ENCODE measurements at places on chromosomes 2 and 18. TPM values are rescaled to one million over a fixed set of nuclear protein-coding genes. Genes with fewer than 3 reads are reported as not detected.

- DNase-seq: no peak
Observed at GRCh38 chr2:201768918-201769317, 11.8 kb downstream of the ALS2 start.

DNA sequence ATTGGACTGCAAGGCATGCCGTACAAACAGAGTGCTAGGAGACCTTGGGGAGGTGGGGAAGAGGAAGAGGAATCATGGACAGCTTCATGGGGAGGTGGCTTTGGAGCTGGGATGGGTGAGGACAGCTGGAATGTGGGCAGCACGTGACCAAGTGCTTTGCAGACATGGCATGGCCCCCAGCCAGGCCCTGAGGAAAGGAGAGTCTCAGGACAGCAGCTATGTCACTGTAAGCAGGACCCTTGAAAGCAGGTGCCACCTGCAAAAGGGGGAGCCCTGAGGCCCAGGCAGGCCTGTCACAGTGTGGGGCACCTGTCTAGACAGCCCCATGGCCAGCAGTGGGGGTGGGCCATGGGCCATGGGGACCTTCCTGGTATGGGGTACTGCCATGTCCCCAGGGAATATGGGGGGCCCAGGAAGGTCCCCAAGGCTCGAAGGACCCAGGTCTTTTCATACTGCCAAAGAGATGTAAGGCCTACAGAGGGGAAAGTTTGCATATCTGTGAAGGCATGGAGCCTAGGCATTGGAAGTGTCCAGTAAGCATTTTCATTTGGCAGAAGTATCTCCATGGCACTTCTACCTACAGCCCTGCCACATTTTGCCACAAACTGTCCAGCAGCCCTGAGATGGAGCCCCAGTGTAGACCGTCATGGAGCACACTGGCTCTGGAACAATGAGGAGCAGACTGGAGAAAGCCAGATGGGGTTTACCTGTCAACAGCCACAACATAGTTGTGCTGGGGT, 9.9 kb downstream of the PAX8 start:
- no peak for DNase-seq

- DNase-seq: no peak
Observed at GRCh38 chr2:16617282-16618266, 48.1 kb downstream of the CYRIA start.

Gene PID1
- polyA plus RNA-seq: not detected

DNA sequence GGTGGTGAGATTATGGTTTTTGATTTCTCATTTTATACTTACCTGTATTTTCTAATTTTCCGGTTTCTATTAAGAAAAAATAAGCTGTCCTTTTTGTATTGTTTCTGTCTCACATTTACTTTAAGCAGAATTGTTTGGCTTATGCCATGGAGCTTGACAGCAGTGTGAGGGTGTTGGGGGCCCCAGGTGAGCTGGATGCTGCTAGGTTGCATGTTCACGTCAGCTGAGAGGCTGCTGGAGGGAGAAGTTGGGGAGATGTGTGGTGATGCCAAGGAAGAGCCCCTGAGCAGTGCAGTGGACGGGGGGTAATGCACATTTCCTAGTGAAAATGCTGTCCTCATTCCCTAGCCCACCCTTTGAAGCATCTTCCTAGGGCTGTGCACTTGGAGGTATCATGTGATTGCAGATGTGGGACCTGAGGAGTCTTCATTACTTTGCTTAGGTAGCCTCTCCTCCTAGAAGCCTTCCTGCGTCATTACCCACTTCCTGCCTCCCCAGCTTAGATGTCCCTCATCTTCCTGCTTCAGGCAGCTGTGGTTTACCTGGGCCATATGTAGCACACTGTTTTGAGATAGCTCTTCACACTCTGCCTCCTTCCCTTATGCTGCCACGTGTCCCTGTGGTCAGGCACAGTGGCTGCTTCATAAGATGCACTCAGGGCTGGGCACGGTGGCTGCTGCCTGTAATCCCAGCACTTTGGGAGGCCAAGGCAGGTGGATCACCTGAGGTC, 16.2 kb downstream of the ATG16L1 start:
- peak; percentile 58 for DNase-seq

DNA sequence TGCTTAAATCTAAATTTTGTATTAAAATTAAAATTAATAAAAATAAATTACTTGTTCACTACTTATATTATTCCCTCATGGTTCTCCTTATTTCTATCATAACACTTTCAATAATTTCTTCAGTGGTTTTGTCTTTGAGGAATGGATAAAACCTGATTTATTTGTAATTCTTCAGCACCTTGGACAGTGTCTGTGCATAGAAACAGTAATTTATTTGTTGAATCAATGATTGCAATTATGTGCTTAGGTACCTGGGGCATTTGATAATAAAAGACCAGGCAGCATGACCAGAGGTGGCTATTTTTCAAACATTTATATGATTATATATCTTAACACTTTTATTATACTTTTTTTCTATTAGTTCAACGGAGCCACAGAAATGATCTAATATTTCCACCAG, 1062.7 kb downstream of the DSC3 start:
- DNase-seq: no peak

DNA sequence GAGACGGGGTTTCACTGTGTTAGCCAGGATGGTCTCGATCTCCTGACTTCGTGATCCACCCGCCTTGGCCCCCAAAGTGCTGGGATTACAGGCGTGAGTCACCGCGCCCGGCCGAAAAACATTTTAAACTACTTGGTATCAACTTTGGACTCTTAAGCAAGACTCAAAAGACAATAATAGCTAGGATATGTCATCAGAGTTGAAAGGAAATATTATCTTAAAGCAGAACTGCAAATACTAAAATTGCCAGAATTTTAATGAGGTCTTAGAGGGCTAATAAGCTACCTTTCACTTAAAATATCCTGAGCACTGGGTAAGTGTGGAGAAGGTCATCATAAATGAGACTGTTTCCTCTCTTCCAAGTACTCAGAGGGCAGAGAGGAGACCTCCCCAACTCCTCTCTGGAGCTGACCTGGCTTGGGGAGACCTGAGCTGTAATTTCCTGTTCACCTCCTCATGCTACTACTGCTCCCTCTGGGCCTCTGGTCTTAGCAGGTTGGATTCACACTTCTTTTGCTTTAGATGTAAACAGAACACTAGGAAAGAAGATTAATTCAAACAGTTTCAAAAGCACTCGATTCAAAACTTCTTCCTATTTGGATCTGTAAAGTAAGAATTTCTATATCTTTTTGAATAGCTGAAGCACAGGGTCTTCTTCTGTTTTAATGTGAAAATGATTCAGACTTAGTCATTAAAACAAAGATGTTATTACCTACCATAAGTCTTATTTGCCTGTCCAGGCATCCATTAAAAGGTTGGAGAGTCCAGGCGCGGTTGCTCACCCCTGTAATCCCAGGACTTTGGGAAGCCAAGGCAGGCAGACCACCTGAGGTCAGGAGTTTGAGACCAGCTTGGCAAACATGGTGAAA, 16.5 kb downstream of the CNRIP1 start:
- DNase-seq: no peak

GRCh38 chr18:69900941-69901340, 46.7 kb downstream of the CD226 start:
- DNase-seq: no peak

DNA sequence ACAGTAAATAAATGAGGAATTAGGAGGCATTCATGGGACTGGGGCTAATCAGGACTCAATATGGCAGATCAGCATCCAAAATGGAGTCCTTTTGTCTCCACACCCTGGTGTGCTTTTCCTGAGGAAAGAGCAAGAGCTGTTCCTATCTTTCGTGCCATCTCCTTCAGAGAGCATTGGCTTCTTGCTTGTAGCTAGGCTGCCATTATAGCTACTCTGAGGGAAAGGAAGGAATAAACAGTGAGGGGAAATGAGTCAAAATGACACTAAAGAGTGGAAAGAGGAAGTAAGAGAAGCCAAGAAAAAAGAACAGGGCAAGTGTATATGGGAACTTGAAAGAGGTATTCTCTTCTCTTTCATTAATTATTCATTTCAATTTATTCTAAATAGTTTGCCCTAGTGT, 8.4 kb upstream of the NMI start:
- peak; percentile 32 for DNase-seq

Gene GFPT1
- polyA plus RNA-seq: 95.2 TPM

- DNase-seq: no peak
Observed at GRCh38 chr2:61771904-61772845, 81.7 kb downstream of the FAM161A start.

DNA sequence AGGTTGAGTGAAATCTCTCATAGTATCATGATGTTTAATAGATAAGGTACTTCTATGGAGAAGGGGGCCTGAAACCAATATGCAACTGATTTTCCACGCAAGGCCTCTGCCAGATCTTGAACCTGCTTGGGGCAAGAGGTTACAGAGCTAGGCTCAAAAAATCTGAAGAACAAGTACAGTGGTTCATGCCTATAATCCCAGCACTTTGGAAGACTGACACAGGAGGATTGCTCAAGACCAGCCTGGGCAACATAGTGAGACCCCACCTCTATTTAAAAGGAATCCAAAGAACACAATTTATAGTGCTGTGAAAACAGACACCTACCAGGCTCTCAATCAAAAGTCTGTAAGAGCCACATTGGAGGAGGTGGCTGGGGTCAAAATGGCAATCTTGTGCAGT, 28.6 kb downstream of the HADHA start:
- no peak for DNase-seq

Gene SPATA3
- 0.24 TPM for polyA plus RNA-seq

Gene GPR39
- polyA plus RNA-seq: not detected

GRCh38 chr2:134052173-134052572, 201.7 kb upstream of the MGAT5 start:
- DNase-seq: no peak

DNA sequence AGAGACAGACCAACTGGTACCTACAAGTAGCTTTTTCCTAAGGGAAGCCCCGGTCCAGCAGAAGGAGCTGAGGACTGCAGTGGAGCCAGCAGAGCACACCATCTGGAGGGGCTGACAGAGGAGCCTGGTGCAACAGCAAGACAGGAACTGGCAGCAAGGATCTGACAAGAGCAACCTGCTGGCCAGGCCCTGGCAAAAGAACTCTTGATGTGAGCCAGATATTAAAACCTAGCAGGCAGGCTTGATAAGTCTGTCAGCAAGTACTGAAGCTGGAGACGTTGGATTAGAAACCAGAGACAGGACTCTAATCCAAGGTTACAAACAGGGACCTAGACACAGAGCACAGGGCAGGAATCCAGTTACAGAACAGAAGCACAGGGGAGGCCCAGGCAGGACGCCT, 260.7 kb upstream of the MGAT5 start:
- no peak for DNase-seq

DNA sequence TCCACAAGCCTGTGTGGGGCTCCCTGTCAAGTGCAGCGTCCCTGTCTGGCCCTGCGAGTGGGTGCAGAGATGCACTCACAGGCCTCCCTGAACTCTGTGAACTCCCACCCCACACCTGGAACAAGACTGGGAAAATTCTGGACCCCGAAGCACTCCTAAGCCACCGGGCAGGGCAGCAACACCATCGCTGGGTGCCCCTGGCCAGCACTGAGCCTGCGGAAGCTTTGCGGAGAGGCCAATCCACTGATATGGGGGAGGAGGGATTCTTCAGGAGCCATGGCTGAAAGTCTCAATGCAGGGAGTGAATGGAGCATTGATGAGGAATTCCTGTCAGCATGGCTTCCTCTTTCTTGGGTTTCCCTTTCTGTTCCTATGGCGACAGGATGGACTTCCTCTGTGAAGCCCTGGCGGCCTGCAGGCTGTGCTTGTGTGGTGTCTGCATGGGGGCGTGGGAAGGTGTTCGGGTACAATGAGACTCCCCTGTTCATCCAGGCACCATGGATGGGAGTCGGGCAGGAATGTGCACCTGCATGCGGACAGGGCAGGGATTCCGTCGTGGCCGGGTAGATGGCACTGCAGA, 15.1 kb downstream of the TRIB2 start:
- no peak for DNase-seq

DNA sequence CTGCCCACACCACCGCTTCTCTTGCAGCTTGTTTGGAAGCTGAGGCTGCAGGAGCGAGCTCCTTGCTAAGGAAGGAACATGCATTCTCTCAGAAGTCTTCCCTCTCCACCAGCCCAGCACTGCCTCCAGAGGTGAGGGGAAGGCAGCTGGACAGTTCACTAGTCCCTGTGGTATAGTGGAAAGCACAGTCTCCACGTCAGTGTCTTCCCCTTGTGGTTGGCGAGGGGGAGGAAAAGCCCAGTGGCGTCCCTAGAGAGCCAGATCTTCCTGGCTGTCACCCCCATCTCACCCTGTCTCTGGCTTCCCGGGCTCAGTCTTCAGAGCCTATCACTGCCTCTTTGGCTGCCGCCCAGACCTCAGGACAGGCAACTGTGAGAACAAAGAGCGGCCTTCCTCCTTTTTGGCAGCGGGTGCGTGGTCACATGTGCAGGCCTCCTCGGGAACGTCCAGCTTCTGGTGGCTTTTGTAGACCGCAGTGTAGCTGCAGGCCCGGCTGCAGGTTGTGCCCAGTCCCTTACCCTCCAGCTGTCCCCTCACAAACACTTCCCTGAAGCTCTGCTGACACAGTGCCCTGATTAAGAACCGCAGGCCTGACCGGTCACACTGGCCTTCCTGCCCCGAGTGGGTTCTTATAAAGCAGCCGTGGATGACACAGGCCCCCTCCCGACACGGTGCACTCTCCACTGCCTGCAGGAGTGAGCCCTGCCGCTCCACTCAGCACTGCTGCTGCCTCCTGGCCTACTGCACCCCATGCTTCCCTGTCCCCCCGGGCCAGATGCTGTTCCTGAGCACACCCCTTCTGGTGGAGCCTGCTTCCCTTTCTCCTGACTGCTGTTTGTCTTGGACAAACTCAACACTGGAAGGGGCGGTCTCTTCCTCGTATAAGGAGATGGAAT, 90.9 kb downstream of the RNF144A start:
- DNase-seq: peak; percentile 16

DNA sequence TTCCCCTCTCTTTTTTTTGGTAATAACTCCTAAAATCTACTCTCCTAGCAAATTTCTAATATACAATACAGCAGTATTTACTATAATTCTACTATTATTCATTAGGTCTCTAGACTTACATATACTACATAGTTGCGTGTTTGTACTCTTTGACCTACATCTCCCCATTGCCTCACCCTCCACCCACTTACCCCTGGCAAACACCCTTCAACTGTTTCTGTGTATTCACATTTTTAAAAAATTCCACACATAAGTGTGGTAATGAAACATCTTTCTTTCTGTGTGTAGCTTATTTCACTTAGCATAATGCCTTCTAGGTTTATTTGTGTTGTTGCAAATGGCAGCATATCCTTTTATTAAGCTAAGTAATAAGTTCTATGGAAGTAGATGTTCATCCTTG, 336.0 kb downstream of the CCDC85A start:
- no peak for DNase-seq

Gene EPB41L3
- polyA plus RNA-seq: 0.25 TPM

DNA sequence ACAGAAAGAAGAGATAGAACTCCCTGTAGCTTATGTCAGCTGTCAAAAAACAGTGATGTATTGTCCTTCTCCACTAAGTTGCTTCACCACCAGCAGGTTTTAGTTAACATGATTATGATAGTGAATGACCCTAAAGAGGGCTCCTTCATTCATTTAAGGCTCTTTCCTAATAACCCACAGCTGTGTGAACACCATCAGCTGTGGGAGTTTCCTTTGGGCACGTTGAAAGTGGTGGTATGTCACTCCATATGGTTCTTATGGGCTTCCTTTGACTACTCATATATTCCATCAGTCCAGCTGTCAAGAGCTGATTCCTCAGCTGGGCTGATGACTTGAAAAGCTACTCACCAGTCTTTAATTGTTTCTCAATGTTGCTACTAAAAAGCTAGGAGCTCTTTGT, 210.3 kb downstream of the UBE2E3 start:
- DNase-seq: no peak

All from GM12878 (cell line).